ENCODE measurements at places on chromosomes 1 and 21.

DNA sequence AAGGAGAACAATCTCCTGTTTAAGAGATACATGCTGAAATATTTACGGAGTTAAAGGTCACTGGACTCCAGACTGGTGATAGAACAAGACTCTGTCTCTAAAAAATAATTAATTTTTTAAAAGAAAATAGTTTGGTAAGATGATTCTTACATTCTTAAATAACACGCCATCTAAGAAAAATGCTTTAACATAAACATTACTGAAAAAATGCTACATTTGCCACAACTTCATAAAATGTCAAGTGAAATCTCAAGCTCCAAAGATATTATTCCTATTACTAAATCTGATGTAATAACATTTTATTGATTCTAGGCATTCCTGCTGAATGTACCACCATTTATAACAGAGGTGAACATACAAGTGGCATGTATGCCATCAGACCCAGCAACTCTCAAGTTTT is 4.1 kb downstream of the ANGPTL3 start:
- DNase-seq = no peak

DNA sequence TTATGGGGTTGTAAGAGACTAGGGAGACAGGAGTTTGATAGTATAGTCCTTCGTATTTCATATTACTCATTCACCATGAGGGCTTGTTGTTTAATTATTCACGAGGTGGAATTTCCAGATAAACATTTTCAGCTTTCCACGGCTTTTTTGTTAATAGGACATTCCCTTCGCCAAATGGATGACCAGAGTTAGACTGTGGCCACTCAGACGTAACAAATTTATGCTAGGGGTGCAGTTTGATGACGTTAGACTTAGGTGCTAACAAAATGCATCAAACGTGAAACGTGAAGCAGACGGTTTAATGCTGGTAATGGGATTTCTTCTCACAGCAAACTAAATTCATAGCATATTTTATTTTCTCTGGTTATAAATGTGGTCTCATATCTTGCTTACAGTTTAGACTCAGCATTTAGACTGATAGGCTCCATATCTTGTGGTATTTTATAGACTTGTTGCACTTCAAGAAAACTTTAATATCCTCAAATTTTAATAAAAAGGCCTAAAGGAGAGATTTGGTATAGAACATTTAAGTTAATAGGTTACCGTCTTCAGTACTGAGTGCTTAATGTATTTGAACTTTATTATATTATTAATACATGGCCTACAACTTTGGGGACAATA is 2.3 kb downstream of the DHX9 start:
- no peak for DNase-seq

GRCh38 chr1:57079454-57080157 is 113.8 kb upstream of the C8B start:
- DNase-seq = no peak

DNA sequence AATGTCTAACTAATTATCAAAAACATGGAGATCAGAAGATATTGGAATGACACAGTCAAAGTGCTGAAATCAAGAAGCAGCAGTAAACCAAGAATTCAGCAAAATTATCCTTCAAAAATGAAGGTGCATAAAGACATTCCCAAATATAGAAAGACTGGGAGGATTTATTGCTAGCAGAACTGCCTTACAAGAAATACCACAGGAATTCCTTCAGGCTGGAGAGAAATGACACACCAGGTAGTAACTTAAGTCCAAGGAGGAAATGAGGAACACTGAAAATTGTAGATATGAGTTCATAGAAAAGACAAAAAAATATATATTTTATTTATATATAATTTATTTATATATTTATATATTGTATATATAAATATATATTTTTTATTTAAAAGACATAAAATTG is 217.2 kb downstream of the RPS6KC1 start:
- no peak for DNase-seq

DNA sequence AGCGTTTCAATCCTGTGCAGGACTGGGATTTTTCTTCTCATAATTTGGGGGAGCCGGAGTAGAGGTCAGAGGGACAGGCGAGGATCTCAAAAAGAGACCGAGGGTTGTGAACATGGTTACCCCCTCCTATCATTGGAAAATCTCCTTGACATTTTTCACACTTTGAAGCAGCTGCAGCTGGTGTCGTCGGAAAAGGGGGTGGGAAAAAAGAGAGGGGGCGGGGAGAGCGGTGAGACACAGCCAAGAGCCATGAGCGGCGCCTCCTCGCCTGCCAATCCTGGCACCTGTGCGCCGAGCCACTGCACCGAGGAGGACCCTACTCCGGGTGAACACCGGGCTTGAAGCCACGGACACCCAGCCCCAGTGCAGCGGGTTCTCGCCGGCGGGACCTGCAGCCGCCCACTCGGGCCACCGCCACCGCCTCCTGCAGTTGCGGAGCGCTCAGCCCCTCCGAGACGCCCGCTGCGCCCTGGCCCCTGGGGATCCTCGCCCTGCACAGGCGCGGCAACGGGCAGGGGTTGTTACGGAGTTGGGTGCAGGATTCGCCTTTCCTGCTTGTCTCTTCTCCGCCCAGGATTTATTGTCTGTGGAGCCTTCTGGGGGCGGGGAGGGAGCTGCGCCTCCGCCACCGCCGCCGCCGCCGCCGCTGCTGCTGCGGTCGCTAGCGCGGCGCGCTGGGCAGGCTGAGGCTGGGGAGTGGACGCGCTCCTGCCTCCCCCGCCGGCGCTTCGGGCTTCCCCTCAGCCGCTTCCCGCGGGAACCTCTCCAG is at the start of gene LRRC7:
TSS of gene LRRC7 (plus strand) at position 271 of the 769 bp plus-strand sequence. CDS start 718 bp downstream, outside the sequence.
- peak; percentile 82 for DNase-seq

DNA sequence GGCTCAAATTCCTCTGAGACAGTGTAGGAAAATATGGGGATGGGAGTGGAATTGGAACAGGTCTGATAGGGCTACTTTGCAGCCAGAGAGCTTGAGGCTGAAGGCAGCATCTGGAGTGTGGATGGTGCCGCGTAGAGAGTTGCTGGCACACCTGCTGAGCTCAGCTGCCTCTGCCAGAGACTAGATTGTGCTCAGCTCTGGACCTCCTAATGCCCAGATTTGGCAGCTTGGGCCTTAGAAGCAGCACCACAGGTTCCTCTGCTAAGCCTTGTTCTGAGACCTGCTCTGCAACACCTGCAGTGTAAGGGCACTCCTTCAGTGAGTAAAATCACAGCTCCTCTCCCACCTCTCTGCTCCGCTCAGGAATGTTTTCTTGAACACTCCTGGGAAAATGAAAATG is 23.3 kb downstream of the ACOT11 start:
- DNase-seq = no peak

DNA sequence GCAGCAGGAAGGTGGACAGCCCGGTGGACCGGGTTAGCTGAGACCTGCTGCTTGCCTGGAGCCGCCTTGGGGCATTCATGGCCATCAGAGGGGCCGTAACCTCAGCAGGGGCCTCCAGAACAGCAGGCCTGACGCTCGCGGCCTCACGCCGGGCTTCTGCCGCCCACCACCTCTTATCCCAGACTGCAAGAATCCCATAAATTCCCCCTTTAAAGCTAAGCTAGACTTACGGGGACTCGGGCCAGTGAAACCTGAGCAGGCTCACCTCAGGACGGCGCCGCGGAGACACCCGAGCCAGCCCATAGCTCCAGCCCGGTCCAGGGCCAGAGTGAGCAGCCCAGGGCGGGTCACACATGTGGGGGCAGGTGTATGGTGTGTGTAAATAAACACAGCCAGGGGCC is 132.3 kb downstream of the GLIS1 start:
- no peak for DNase-seq

DNA sequence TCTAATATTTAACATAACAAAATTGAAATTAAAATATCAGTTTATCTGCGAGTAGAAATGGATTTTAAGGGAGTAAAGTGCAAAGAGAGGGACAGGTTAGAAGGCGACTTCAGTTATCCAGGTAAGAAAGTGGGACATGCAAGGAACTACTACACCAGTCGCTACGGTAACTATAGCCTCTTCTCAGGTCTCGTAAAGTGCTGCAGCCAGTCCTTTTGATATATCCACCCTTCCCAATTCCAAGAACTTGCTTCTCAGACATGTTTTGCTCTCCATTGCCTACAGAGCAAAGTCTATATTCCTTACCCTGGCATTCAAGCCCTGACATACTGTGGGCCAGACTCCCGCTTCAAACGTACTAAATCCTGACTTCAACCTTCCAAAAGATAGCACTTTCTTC is 2.5 kb downstream of the COA7 start:
- DNase-seq = no peak

DNA sequence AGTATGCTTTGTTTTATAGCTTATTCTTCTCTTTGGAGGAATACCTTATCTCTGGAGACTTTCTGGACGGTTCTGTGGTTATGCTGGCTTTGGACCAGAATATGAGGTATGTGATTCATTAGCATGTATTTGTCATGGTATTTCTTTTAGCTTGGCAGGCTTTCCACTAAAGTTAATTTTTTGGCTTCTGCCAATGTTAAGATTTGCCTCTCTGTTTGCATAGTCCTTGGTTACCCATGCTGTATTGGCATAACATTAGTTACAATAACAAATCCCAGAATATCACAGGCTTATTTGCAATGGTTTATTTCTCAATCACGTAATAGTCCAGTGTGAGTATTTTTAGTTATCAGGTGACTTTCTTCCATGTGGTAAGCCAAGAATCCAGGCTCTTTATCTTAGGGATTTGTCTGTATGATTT is 9.7 kb downstream of the ZMPSTE24 start:
- no peak for DNase-seq

DNA sequence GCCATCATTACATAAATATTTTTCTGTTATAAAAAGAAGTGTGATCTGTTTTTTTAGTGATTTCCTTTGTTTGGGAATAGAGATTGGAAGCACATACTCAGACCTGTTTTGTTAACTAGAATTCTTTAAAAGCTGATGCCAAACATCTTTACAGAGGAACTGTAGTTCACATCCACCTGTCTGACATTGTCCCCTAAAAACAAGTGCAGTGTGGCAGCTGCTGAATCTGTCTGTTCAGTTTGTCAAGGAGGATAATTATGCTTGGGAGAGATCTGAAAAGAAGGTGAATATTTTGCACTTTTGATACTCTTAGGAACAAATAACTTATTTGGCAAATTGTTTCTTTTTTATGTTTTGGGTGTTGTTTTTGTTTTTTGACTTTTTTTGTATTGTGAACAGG is 13.6 kb downstream of the AGMAT start:
- no peak for DNase-seq

DNA sequence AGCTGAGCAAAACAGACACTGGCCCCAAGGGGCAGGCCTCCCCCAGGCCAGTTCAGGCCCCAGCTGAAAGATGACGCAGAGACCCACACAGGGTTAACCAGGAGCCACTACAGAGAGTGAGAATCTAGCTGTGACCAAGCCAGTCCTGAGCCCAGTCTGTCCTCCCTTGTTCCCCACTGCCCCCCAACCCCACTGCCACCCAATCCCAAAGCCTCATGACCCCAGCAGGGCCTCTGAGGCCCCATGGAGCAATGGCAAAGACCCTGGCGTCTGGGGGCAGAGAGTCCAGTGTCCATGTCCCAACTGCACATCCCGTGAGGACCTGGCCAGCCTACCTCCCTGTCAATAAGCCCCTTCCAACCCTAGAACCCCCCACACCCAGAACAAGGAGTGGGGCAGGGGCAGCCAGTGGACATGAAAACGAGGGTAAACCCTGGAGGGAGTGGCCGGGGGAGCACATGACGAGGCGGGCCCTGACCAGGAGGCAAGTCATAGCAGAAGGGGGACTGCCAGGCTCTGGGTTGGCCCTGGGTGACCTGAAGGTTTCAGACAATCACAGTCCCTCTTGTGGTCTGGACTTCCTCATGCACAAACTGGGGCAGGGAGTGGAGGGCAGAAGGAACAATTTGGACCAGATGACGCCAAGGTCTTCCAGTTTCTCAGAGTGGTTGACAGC is 100.5 kb downstream of the GLIS1 start:
- no peak for DNase-seq

DNA sequence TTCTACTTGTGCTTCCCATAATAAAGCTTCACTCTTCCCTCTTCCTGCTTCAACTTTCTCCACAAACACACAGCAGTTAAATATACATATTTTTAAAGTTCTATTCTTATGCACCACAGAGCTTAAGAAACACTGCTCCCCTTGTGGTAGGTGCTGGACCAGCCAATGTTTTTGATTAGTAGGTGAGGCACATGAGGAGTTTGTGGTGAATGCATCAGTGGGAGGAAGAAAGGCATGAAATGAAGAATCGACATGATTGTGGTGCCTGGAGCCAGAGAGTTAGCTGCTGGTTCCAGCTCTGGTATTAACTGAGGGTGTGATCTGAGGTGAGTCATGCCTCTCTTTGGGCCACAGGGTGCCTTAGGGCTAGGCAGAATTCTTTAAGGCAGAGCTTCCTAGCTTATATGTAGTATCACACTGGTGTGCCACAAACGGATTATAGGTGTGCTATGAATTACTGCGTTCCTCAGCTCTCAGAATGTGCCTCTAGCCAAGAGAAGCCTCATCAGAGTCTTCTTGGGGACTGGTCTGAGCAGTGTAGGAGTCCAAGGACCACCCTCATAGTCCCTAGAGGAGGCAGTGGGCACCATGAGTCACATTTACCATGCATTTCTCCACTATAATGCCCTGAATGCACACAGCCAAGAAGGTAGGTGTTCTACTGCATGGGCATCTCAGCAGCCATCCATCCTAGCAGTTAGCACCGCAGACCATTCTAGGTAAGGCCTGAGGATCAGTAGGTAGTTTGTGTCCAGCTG is 97.4 kb upstream of the SGIP1 start:
- DNase-seq = no peak

DNA sequence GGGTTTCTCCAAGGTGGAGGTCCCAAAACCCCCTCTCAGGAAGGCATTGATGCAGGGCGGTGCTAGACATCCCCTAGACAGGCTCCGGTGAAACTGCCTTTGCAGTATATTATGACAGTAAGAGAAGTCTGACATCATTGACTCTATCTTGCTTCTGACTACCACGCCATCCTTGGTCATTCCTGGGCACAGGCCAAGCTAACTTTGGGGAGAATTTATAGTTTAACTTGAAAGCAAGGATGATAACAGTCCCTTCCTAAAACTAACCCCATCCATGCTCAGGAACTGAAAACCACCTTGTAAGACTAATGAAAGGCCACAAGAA is 30.3 kb downstream of the RSPH1 start:
- no peak for DNase-seq

- DNase-seq = peak; percentile 75
These were observed 213.7 kb downstream of the PBX1 start for GRCh38 chr1:164772635-164773034.

DNA sequence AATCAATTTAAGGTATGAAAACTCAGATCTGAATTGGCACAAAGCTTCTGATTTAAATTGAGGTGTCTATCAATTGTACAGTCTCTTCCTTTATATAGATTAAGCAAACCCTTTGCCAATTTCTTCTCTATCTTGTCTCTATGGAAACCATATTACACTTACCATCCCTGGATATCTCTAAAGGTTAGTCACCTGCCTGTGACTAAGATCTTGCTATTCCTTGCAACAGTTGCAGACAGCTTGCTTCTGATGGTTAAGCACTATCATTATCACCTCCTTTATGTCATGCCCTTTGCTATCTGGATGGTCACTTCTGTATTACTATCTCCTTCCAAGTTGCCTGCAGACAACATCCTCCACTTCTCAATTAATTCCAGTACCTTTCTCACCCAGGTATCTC is 998.6 kb upstream of the B3GALT2 start:
- DNase-seq = no peak

- DNase-seq = no peak
These were observed 28.1 kb upstream of the ZYG11A start for GRCh38 chr1:52814465-52814864.
